ENCODE measurements at places on chromosomes 12 and 14. TPM values are rescaled to one million over a fixed set of nuclear protein-coding genes. Genes with fewer than 3 reads are reported as not detected.

GRCh38 chr14:48111151-48111550 is 435.7 kb upstream of the MDGA2 start:
- DNase-seq = no peak

DNA sequence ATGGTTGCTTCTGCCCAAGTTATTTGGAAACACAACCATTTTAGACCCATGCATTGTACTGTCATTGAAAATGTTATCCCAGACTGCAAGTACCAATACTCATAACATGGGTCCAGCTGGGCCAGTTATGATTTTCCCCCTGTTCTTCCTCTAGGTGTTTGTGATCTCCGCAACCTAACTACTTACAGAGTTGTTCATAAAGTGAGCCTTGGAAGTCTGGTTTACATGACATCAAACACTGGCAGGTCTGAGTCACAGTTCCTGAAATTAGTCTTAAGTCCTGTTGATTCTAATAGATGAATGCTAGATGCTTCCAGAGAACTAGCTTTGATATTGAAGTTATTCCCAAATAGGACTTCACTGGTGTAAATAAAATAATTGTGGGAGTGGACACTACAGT is 487.0 kb downstream of the MED13L start:
- no peak for DNase-seq

DNA sequence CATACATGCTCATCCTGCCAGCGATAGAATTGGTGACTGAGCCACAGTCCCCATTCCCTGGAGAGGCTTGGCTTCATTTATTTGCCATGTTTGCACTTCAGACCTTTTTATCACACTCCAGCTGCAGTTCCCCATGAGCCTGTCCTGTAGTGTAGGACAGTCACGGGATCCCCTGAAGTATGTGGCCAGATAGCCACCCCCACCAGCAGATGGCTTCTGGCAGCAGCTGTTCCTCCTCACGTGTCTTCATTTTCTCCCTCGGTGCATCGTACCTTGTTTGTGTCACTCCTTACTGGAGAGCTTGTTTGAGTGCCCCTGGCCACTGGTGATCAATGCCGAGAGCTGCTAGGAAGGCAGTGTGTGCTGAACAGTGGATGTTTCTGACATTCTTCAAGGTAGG is 40.2 kb downstream of the UBE3B start:
- no peak for DNase-seq

- DNase-seq = no peak
Measured at GRCh38 chr12:118055144-118055557, 5.8 kb downstream of the WSB2 start.

DNA sequence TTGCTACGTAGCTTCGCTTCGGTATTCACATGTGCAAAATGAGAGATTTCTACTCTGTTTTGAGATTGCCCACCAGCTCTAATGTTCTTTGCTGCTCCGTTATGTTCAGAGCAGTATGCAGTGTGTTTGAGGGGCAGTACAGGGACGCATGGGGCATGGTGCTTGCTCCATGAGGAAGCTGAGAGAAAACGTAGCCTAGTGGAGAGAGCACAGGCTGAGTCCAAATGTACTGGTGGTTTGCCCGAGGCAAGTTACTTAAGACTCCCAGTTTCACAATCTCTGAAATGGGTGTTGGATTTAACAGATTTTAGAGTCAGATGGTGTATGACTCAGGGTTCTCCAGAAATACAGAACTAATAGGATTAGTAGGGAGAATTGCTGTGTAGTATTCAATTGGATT is 310.5 kb downstream of the ETNK1 start:
- no peak for DNase-seq

GRCh38 chr12:12616512-12617310 is 5.0 kb downstream of the CREBL2 start:
- no peak for DNase-seq

DNA sequence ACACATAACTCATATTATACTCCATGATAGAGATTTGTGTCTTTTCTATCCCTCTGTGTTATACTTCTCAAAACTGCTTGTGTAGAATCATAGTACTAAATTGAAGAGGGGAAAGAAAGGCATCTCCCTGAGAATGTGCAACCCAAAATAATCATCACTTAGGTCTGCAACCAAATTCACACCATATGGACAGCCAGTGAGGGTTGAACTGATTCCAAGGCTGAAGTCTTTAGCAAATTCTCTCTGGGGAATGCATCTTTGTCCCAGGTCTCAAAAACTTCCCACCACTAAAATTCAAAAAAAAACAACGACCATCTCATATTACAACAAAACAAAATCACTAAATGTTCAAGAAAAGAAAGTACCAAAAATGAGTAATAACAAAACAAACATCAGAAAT is 11.0 kb downstream of the ZFC3H1 start:
- DNase-seq = no peak

- DNase-seq = no peak
Measured at GRCh38 chr14:63922696-63923421, 70.1 kb downstream of the SYNE2 start.

GRCh38 chr14:72758993-72759392 is 134.9 kb downstream of the DPF3 start:
- no peak for DNase-seq

DNA sequence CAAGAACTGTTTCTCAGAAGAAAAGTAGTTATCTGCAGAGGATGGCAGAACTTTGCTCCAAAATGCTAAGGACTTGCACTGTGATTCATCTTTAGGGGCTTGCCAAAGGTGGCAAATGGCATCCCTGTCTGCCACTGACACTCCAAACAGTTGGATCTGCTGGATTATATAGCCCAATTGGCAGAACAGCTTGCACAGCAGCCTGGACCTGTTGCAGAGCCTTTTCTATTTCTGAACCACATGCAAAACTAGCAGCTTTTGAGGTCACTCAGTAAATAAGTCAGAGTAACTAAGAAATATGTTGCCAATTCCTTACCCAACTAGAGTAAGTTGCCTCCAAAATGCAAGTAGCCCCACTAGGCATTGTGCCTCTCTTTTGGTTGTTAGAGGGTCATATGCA is 397.5 kb upstream of the NOVA1 start:
- no peak for DNase-seq

DNA sequence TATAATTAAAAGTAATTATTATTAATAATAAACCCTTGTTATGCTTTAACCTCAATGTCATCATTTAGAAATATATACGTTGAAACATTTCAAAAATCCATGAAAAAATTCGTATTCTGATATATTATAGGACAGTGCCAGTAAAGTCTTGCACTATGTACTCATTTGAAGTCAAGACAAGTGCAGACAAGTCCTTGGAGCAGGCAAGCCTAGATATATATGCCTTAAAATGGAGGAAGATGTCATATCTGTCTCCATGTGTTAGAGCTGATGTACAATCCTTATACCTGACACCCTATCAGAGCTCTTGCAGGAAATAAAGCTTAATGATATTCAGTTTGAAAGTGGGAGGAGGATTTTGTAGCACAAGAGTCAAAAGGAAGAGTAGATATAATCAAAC is 310.4 kb downstream of the KCNH5 start:
- no peak for DNase-seq

GRCh38 chr14:97149775-97150174 is 352.6 kb downstream of the VRK1 start:
- DNase-seq = no peak

GRCh38 chr14:59275668-59276067 is 87.2 kb downstream of the DAAM1 start:
- no peak for DNase-seq

GRCh38 chr14:52338051-52338681 is 24.1 kb downstream of the PTGER2 start:
- DNase-seq = no peak

DNA sequence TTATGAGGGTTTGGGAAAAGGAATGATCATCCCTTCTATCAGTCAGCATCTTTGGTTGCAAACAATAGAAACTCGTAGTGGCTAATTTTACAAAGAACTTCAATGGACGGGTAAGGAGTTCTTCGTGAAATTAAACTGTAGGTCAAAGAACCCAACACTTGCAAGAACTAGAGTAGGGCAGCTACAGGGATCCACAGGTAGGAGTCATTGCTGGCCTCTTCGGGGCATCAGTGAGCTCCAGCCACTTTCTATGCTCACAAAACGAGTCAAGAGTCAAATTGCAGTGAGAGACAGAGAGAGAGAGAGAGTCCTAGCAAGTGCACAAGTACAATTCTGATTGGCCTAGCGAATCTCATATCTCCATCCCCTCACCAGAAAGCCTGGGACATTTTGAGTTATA is 29.9 kb upstream of the OTX2 start:
- DNase-seq = no peak

DNA sequence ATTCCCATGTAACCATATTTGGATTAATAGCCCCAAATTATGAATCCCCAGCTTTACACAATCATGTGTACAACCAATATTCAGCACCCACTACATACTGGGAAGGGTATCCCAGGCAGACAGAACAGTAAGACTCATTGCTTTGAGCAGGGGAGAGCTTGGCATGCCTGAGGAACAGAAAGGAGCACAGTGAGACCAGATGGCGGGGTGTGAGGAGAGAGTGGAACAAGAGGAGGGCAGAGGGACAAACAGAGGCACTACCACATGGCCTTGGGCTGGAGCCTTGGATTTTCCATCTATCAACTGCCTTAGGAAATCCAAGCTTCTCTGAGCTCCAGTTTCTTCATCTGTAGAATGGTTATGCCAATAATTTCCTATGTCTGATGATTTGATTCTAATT is 3.8 kb downstream of the DGKA start:
- no peak for DNase-seq

DNA sequence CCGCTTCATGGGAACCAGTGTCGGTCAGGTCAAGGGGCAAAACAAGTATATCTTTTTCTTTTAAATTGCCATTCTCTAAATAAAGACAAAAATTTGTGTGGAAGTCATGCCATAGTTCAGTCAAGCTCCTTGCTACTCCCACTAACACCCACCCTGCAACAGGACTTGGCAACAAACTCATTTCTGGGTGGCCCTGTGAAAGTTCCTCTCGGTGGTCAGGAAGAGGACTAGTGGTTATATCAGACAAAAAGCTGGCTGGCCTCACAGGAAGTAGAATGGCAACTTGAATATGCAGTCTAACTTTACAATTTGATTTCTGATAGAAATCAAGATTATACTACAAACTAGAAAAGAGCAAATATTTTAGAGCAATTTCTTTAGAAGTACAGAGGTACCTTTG is 11.2 kb downstream of the DHRS7 start:
- no peak for DNase-seq

- DNase-seq = peak; percentile 95
Measured at GRCh38 chr12:57744194-57744776, 554 bp upstream of the TSPAN31 start.

DNA sequence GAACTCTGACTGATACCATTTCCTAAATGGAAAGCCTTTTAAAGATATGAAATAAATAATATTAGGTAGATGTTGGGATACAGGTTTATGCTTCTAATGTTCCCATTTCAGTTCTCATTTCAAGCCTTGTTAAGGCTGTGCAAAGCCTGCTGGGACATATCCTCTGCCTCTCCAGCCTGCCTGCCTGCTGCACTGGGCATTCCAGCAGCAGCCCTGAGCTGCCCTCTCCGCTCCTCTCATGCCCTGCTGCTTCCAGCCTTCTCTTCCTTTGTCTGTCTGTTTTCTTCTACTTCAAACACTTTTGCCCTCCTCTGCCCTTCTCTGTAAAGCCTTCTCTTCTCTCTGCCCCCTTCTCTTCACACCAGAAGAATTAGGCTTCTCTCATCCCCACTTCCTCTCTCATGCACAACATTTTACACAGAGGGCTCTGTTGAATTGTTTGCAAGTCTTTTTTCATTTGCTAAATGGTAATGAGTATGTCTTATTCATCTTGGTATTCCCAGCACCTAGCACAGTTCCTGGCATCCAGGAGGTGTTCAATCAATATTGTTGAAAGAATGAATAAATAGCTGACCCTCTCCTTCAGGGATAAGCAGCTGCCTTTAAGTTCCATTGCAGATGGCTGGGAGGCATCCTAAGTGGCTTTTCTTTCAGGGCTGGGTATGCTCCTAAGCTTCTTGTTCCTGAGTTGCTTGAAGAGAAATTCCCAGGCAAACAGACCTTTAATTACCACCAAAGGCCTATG is 292.3 kb downstream of the TMEM117 start:
- no peak for DNase-seq

GRCh38 chr14:96257056-96257455 is 1.0 kb downstream of the BDKRB1 start:
- peak; percentile 53 for DNase-seq

DNA sequence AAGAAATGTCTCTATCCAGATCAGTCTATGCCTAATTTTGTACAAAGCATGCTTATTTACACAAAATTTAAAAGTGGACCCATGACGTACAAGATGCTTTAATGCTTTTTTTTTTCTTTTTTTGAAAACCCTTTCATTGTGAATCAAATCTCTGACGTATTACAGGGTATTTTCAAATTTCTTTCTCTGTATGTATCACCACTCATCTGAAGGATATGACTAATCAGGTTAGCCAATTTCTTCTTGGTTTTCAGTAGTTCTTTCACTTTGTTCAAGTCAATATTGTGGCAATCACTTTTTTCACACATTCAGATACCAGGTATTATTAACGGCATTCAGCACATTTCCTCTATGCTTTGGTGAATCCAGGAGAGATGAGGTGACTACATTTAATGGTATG is 685.3 kb downstream of the TRHDE start:
- no peak for DNase-seq

- no peak for DNase-seq
Measured at GRCh38 chr14:34237081-34237480, 225.0 kb downstream of the SPTSSA start.

- DNase-seq = no peak
Measured at GRCh38 chr14:92578511-92578910, 64.9 kb downstream of the RIN3 start.

- no peak for DNase-seq
Measured at GRCh38 chr12:5309654-5310053, 122.3 kb upstream of the NTF3 start.

GRCh38 chr14:102085948-102086708 is 716 bp downstream of the HSP90AA1 start:
- no peak for DNase-seq

Gene FBLN5
- 186 TPM for total RNA-seq

Gene KIAA0586
- 14.7 TPM for total RNA-seq

Gene PTGES3
- total RNA-seq = 145 TPM

Gene SYCP3
- 0.24 TPM for total RNA-seq

Gene GEMIN2
- 12.7 TPM for total RNA-seq

Gene CD4
- 12.9 TPM for total RNA-seq

Gene PRPH
- total RNA-seq = 0.32 TPM

Gene TCL1B
- total RNA-seq = not detected

Gene PSME2
- total RNA-seq = 72.6 TPM

Gene P2RX7
- total RNA-seq = 5.0 TPM

Gene TSHR
- 0.29 TPM for total RNA-seq

Gene DAO
- total RNA-seq = 0.28 TPM
